NB4 (cell line): ENCODE measurements at places on chromosomes 3 and 15.

DNA sequence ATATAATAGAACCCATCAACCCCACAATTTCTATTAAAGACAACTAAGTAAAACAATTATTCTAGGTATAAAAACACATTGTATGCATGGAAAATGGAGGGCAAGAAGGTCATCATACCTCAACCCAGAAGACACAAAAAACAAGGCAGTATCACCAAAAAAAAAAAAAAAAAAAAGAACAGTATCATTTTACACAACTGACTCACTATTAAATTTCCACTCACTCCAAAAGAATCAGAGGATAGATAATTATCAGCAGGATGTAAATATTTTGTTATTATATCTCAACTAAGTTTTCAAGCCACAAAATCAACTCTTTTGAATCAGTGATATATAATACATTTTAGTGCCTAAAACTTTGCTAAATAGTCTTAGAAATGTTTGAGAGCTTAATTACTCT, 55.0 kb downstream of the CLASP2 start:
- no peak for DNase-seq

DNA sequence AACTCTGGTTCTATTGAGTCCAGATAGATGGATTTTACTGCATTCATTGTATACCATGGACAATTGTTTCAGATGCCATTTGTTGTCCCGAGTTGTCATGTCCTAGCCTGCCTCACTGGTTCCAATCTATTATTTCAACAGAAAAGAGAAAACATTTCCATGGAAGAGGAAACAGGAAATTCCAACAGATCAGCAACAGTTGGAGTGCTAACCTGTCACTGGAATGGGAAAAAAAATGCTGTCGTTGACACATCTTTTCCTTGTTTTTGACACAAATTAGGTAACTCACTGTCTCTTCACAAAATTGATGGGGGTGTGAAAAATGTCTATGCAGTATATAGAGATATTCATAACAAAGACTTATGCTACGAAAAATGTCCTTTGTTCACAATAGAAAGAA, 432.0 kb upstream of the TBL1XR1 start:
- no peak for DNase-seq

GRCh38 chr3:196082619-196082971, 705 bp upstream of the TFRC start:
- no peak for DNase-seq

- no peak for DNase-seq
Observed at GRCh38 chr3:54988838-54989630, 61.2 kb upstream of the LRTM1 start.

GRCh38 chr15:33029109-33029652, 165.3 kb downstream of the FMN1 start:
- no peak for DNase-seq

- DNase-seq = peak; percentile 46
Observed at GRCh38 chr15:65085990-65086679, 9.6 kb downstream of the KBTBD13 start.

DNA sequence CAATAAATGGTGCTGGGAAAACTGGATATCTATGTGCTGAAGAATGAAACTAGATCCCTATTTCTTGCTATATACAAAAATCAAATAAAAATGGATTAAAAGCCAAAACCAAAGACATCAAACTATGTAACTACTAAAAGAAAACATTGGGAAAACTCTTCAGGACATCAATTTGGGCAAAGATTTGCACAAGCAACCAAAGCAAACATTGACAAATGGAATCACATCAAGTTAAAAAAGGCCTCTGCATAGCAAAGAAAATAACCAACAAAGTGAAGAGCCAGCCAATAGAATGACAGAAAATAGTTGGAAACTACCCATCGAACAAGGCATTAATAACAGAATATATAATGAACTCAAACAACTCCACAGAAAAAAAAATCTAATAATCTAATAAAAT, 1495.3 kb downstream of the SI start:
- DNase-seq = no peak

DNA sequence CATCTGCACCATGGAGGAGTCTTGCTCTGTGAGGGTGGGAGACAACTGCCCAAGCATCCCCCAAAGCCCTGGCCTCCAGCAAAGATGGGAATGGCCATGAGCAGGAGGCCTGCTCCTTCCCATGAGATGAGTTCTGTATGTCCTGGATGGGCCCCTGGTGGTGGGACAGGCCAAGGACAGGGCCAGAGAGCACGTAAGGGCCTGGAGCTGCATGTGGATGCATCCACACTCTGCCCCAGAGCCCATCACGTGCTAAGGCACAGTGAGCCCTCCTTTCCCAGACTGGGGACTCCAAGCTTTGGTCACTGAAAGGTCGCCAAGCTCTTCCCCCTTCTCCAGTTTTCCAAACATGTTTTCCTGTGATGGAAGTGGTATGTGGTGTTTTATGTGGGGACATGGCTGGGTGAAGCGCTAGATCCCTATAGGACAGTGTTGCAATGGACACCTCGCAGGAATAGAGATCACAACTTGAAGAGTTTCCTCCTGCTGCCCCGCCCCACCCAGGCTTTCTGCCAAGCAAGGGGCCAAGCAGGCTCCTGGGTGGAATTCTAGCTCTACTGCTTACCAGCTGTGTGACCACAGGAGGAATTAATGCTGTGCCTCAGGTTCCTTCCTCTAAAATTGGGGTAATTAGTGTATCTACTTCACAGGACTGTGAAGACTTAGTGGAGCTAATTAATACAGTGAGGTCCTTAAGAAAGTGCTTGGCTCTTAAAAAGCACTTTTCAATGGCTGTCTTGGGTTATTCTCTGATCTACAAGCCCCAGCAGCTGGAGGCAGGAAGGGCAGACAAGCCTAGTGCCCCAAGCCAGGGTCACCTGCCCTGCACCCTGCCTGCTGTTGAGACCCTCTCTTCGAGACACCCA, 106.4 kb upstream of the RPL32 start:
- peak; percentile 23 for DNase-seq
